ENCODE measurements at places on chromosomes 4 and X. TPM values are rescaled to one million over a fixed set of nuclear protein-coding genes. Genes with fewer than 3 reads are reported as not detected.

GRCh38 chr4:64266669-64267068 lies 142.6 kb downstream of the TECRL start:
- no peaks in the 10 kb centered on the region for H3K36me3 ChIP-seq
- H3K27ac ChIP-seq = no peak overlapping the region
- no peaks in the 10 kb centered on the region for H3K4me1 ChIP-seq
- DNase-seq = no peak
- H3K4me3 ChIP-seq = no peak overlapping the region

- no peak overlapping the region for H3K4me3 ChIP-seq
- H3K36me3 ChIP-seq = no peaks in the 10 kb centered on the region
- H3K4me1 ChIP-seq = no peaks in the 10 kb centered on the region
- H3K27me3 ChIP-seq = no peaks in the 10 kb centered on the region
- no peak for DNase-seq
Observed at GRCh38 chrX:39453889-39454621, 643.7 kb downstream of the BCOR start.

DNA sequence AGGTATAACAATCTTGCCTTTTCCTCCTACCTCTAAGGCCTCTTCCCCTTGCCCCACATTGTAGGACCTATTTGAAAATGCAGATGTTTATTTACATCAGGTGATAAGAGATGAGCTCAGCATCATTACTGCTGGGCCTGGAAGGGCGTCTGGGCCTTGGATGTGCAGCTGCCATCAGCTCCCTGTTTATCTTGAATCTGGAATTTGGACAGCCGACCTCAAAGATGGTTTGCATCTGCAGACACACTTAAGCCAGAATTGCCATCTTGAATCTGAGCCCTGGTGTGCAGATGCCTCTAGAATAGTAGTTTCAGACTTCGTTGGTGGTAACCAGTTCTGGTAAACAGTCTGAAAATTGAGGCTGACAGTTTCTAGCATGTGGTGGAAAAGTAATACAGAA lies 59.0 kb downstream of the FAM193A start:
- no peaks in the 10 kb centered on the region for H3K27me3 ChIP-seq
- H3K36me3 ChIP-seq = no peaks in the 10 kb centered on the region
- H3K4me1 ChIP-seq = peaks cover 43% of the 10 kb centered on the region
- no peak overlapping the region for H3K27ac ChIP-seq

GRCh38 chrX:31070057-31070468 lies 1.8 kb downstream of the FTHL17 start:
- H3K4me1 ChIP-seq = no peaks in the 10 kb centered on the region
- no peaks in the 10 kb centered on the region for H3K27me3 ChIP-seq
- DNase-seq = no peak
- H3K4me3 ChIP-seq = no peak overlapping the region
- H3K36me3 ChIP-seq = no peaks in the 10 kb centered on the region

Gene PYURF
- total RNA-seq = 70.0 TPM

Gene ADGRG4
- total RNA-seq = not detected

All from CD8-positive, alpha-beta memory T cell (primary cell).